ENCODE measurements at places on chromosomes 6 and 20.

DNA sequence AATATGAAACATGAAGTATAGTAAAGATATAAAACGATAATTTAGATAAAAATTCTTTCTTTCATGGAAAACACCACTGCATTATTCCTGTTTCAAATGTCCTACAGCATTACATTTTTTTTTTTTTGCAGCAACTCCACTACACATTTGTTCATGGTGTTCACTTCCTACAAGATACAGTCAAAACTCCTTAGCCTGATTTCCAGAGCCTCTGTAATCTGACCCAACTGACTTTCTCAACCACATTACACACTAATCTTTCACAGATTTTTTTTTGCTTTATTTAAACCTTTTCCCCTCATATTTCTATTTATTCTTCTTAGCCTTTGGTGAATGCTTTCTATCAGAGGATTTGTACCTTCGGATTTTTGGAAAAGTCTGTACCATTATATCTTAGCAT is 176.5 kb upstream of the PDE7B start:
- DNase-seq = no peak

DNA sequence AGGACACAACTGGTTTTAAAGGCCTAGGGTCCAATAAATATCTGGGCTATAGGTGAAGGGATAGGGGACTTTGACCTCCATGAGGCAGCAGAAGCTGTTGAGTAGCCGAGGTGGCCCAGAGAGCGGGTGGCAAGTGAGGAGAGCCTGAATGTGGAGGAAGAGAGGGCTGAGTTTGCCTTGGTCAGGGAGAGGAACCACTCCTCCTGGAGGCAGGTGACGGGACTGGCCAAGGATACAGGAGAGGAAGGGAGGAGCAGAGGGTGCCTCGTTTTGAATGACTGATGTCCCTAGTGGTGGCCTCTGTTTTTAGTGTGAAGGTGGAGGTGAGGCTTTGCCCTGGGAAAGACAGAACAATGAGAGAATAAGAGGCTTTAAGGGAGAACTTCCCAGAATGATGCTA is 19.1 kb upstream of the AAR2 start:
- DNase-seq = no peak

DNA sequence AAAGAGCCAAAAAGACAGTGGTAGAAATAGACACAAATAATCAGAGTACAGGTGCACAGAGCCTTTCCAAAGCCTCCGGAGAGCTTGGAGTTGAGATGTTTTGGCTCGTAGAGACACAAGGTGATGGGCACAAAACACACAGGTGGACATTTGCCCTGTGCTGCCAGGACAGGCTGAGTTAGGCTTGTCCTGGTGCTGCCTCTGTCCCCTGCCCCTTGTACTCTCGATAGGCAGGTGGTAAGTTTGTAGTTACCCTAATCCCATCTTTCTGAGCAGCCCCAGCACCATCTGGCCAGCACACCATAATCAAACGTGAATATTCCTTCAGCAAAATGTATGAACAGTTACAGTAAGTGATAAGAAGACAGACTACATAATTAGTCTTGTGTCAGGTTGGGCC is 95.5 kb downstream of the FOXC1 start:
- DNase-seq = no peak

DNA sequence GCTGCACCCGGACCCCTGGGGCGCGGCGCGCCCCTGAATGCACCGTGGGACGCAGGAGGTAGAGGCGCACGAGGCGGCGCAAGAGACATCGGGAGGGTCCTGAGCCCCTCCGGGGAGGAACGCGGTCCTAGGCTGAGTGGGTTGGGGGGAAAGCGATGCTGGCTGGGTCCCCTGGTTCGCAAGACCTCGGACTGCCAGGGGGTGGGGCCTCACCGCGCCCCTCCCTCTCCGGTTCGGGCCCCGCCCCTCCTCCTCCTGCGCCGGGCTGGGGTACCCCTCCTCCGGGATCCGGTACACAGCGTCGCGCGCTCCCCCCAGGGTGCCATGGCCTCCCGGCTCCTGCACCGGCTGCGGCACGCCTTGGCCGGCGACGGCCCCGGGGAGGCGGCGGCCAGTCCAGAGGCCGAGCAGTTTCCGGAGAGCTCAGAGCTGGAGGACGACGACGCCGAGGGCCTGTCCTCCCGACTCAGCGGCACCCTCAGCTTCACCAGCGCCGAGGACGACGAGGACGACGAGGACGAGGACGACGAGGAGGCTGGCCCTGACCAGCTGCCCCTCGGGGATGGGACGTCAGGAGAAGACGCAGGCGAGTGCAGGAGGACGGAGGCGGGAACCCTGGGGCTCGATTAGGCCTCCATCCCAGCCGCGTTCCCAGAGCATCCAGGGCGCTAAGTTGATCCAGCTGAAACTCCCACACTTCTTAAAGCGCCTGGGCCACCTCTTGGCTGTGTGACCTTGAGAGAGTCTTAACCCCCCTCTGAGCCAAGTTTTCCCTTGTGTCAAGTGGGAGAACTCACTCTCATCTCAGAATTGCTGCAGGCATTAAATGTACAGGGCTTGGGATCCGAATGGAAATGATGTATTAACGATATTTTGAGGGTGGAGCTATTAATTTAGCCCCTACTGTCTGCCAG is 541 bp downstream of the SNX21 start:
- peak; percentile 47 for DNase-seq

GRCh38 chr20:53826090-53826489 is 232.5 kb upstream of the ZNF217 start:
- no peak for DNase-seq

GRCh38 chr6:24891004-24891403 is 44.8 kb downstream of the RIPOR2 start:
- DNase-seq = no peak

- DNase-seq = no peak
These were observed 84.4 kb downstream of the ELOVL5 start for GRCh38 chr6:53264337-53264736.

- DNase-seq = no peak
These were observed 51.9 kb downstream of the ADGRG6 start for GRCh38 chr6:142353690-142354089.

DNA sequence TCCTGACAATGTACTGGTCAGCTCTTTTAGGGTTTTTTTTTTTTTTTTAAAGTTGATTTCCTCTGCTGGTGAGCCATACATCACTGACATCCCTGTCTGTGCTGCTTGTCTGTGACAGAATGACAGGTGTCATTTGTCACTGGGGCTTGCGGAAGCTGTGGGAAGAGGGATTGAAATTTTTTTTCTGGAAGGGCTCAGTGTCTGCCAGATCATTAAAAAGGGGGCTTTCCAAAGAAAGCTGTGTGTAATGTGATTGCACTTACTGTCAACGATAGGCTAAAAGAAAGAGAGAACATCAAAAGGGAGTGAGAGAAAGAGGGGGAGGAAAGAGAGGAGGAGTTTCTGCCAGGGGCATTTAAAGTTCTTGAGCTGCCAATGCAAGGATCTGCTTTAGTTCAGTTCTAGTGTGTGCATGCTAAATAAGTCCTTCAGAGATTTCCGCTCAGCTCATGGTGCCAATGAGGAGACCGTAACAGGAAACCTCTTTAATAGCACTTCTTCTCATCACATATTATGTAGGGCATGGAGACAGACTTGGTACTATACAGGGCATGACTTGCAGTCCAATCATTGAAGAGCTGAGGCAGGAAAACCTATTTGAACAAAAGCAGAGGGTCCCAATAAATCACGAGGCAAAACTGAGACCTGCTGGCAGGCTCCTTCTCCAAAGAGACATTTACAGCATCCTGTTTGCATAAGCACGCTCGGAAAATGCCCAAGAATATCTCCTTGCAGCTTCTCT is 177.2 kb downstream of the TSHZ2 start:
- DNase-seq = no peak

DNA sequence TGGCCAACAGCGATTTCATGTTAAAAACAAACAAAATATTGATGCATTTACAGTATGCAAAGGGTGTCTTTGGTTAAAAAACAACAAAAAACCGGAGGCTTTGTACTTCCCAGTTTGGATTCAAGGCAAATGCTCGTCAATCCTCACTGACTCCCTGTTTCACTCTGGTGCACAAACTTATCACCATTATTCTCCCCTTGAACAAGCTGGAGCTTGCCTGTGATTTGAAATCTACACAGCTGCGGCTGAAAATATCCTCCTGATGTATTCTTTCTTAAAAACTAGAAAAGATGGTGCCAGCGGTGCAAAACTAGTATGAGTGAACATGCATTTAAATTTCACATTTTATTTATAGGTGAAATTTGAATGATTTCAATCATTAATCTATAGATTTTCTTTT is 3.3 kb downstream of the PERP start:
- DNase-seq = no peak

- no peak for DNase-seq
These were observed 4.2 kb downstream of the ZNF337 start for GRCh38 chr20:25692499-25692898.

DNA sequence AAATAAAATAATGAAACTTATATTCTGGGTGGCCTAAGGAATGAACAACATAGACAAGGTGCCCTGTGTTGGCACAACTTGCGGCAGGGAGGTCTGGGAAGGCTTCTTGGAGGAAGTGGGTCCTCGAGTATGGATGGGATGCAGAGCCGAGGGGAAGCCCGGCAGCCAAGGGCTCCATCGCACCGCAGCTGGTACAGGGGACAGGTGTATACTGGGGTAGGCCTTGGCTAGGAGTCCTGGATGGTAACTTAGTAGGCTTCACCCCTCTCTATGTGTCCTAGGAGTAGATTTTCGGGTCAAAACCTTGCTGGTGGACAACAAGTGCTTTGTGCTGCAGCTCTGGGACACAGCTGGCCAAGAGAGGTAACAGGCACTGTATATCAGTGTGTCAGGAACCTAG is 28.0 kb downstream of the RAB44 start:
- no peak for DNase-seq

GRCh38 chr20:10647909-10648308 is 25.9 kb downstream of the JAG1 start:
- DNase-seq = no peak

DNA sequence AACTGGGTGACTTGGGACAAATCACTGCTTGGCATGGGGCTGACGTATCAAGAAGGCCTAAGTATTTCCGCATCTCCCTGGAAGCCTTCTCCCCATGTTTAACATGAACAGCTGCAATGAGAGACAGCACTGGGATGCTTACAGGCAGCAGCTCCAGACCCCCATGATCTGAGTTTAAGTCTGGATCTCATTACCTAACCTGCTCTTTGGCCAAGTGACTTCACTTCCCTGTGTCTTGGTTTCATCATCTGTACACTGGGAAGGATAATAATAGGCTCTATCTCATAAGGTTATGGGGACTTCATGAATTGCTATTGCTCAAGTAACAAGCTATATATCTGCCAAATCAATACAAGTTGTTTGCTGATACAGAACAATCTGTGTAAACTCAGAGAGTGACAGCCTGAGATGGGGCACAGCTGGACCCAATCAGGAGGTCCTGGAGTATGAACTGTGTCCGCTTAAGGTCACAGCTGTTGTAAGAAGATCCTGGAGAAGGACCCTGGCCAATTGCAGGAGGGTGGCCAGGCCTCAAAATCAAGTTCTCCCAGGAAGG is 56.0 kb downstream of the TGM2 start:
- no peak for DNase-seq

DNA sequence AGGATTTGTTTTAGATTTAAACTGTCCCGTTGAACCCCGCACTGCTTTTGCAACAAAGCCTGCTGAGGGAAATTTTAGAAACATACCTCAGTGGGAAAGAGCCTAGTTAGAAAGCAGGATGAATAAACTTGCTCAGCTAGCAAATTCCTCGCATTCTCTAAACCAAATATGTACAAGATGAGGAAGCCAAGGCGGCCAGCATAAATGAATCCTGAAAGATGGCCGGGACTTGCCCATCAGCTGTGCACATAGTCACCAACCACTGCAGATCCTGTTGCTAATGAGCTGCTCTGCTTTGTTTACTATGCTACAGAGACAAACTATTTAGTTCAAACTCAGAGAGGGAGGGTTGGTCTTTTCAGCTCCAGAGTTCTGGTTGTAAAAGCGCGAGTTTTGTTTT is 49.0 kb downstream of the TMEM170B start:
- DNase-seq = no peak

DNA sequence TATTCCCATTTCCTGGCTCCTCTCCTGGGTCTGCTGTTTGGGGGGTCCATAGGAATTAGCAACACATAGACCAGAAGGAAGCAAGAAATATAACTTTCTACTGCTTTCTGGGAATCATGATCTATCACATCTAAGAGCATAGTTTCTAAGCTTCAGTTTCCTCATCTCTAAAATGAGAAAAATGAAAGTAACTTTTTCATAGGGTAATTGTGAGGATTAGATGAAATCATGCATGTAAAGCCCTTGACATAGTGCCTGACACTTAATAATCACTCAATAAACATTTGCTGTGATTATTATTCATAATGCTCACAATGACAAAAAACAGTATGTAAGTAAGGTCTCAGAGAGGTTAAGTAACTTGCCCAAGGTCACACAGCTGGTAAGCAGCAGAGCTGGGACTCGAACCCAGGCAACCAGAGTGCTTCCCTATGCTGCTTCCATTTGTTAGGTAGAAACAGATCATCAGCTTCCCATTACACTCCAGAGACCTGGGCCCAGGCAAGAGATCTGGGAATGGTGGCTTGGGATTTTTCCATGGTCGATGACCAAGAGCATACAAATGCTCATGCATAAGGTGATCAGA is 86.6 kb upstream of the MAFB start:
- DNase-seq = no peak

DNA sequence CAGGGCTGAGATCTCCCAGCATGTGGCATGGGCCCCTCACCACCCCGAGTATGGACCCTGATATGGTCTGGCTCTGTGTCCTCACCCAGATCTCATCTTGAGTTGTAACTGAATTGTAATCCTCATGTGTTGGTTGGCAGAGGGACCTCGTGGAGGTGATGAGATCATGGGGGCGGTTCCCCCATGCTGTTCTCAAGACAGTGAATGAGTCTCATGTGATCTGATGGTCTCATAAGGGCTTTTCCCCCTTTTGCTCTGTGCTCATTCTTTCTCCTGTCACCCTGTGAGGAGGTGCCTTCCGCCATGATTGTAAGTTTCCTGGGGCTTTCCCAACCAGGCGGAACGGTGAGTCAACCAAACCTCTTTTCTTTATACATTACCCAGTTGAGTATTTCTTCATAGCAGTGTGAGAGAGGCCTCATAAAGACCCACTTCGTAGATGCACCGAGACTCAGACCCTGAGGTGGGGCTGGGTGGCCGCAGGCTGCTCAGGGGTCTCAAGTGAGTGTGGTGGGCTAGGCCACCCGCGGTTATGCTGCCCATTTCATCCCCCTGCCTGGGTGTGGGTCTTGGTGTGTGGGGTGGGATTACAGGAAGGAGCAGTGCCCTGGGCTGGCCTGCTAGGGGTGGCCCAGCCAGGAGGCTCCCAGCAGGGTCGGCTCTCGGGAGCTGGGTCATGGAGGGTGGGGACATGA is 26.2 kb upstream of the GATA5 start:
- no peak for DNase-seq

GRCh38 chr6:11363881-11364576 is 131.6 kb upstream of the NEDD9 start:
- no peak for DNase-seq

GRCh38 chr6:37082390-37083130 is 77.1 kb downstream of the FGD2 start:
- no peak for DNase-seq

GRCh38 chr6:2237001-2237400 is 8.4 kb downstream of the GMDS start:
- DNase-seq = peak; percentile 54

GRCh38 chr20:7708112-7708511 is 232.1 kb downstream of the HAO1 start:
- no peak for DNase-seq
